ENCODE measurements at places on chromosomes 3 and 15.

- DNase-seq: no peak
These were observed 61.0 kb upstream of the PPARG start for GRCh38 chr3:12227833-12228232.

DNA sequence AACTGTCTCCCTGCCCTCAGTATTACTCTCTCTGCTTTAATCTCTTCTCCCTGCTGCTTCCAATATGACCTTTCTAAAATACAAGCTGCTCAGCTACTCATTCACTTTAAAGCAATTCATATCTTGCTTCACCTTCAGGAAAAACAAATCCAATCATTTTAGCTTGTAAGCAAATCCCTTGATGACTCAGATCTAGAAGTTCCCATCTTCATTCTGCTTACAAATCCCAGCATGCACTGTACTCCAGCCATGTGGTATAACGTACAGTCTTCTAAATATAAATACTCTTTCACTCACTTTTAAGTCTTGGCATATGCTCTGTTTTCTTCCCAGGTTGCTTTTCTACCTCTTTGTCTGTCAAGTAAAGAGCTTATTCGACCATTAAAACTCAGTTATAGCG lies 1009.1 kb upstream of the SEMA6D start:
- DNase-seq: no peak

GRCh38 chr3:69997631-69998307 lies 1.8 kb upstream of the SAMMSON start:
- DNase-seq: no peak

GRCh38 chr3:38655708-38656300 lies 6.3 kb upstream of the SCN5A start:
- no peak for DNase-seq

- DNase-seq: no peak
These were observed 57.8 kb downstream of the BLM start for GRCh38 chr15:90774731-90775514.

DNA sequence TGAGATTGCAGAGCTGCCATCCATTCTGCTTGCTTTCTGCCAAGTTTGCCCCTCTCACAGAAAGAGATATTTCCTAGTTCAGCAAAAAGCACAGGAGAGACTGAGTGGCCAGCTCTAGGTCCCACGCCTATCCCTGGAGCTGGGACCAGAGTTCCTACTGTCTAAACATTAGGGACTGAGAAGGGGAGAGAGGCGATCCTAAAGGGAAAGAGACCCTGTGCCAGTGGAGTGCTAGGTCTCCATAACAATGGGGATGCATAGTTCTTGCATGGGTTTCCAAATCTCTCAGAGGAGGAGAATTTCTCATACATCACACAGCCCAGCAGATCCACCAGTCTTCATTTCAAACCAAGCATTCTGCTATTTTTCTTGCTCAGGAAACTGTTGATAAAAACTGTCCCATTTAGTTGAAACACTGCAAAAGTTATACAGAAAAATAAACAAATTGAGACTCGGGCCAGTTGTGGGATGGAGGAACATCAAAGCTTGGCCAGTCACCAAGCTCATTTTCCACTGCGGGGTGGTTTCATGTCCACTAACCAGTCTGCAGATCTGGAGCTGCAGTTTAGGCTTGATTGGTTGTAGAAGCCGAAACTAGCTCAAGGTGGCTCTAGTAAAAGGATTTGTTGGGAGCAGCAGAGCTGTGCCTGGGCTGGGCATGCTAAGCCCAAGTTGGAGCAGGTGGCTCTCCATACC lies 62.7 kb downstream of the EEFSEC start:
- no peak for DNase-seq

- no peak for DNase-seq
These were observed 161.6 kb downstream of the TBL1XR1 start for GRCh38 chr3:177035676-177036075.

DNA sequence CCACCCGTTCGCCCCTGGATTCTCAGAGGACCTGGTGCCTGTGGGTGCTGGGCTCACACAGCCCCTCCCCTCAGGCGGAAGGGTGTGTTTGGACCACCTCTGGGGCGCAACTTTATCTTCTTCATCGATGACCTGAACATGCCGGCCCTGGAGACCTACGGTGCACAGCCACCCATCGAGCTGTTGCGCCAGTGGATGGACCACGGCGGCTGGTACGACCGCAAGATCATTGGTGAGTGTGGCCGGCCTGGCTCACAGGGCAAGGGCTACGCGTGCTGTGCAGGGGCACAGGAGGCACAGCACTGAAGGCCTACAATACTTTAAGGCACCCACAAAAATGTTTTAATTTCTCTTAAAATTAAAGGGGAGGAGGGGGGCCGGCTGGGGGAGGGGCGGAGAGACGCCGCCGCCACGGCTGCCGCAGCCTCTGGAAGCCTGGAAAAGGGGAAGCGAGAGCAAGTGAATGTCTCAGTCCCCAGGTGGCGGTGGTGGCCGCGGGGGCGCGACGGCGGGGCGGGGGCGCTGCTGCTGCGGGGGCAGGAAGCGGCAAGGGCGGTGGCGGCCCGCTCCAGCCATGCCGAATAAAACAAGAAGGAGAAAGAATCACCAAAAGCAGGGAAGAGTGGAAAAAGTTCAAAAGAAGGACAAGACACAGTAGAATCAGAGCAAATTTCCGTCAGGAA lies 56.8 kb downstream of the DNAH1 start:
- peak; percentile 69 for DNase-seq

GRCh38 chr3:129016720-129017483 lies 15.8 kb downstream of the EFCC1 start:
- peak; percentile 49 for DNase-seq

DNA sequence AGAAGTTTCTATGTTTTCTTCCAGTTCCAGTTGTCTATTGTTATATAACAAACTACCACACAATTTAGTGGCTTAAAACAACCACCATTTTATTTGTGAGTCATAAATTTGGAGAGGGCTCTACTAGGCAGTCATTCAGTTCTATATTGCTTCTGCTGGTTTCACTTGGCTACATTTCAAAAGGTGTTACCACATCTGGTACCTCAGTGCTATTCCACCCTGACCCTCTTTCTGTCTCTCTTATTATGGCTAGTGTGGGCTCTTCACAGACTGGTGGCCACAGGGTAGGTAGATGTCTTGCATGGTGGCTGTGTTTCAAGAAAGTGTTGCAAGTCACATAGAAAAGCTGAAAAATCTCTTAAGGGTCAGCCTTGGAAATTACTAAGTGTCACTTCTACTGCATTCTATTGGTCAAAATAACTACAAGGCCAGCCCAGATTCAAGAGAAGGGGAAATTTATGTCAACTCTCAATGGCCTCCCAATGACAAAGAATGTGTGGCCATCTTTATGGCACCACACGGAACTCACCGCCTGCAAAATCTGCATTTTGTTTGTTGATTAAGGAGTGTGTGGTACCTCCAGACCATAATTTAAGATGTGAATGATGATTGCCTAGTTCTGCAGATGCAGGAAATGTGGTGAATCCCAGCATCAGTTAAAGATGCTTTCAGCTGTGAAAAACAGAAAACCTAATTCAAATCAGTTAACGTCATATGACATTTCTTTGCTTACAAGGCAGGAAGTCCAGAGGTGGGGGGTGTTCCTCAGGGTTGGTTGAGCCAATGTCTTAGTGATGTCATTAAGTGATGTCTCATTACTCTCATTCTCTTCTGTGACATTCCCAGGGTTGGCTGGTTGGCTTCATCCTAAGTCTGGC lies 105.8 kb upstream of the RASGRP1 start:
- DNase-seq: peak; percentile 26
